Muscle of leg (tissue), 16 donors: ENCODE measurements at places on chromosomes 13 and 19. TPM values are rescaled to one million over a fixed set of nuclear protein-coding genes. Genes with fewer than 3 reads are reported as not detected.

Gene AP3D1
- total RNA-seq = 34.5 TPM

Gene CFAP97D2
- total RNA-seq = not detected

Gene MYH14
- total RNA-seq = 11.3 TPM

Gene ZNF723
- total RNA-seq = not detected

Gene AKT2
- total RNA-seq = 120 TPM

Gene UBA52
- total RNA-seq = 1,370 TPM

Gene TNFSF11
- total RNA-seq = 0.04 TPM

Gene CPB2
- not detected for total RNA-seq

Gene NLRP7
- total RNA-seq = not detected

Gene CEACAM5
- total RNA-seq = not detected

Gene CEACAM7
- total RNA-seq = not detected

Gene TMPRSS9
- total RNA-seq = 0.18 TPM

Gene RASAL3
- total RNA-seq = 0.71 TPM

Gene ZNF8
- 5.7 TPM for total RNA-seq

Gene SLC25A41
- total RNA-seq = 0.22 TPM

Gene FFAR1
- total RNA-seq = 0.04 TPM

Gene CACNG6
- 21.5 TPM for total RNA-seq

Gene RNF113B
- not detected for total RNA-seq

Gene ARHGAP33
- 3.6 TPM for total RNA-seq

Gene CYP4F22
- not detected for total RNA-seq

Gene CEBPA
- total RNA-seq = 7.4 TPM

Gene ELAVL3
- 0.09 TPM for total RNA-seq

Gene LHFPL6
- total RNA-seq = 72.6 TPM

Gene ERICH6B
- total RNA-seq = not detected

Gene MEIOSIN
- total RNA-seq = not detected

Gene PSG5
- 0.80 TPM for total RNA-seq

Gene SEMA6B
- total RNA-seq = 15.6 TPM

Gene IL12RB1
- 0.22 TPM for total RNA-seq
